ENCODE measurements at places on chromosomes 3 and 15. TPM values are rescaled to one million over a fixed set of nuclear protein-coding genes. Genes with fewer than 3 reads are reported as not detected.

The HEXA gene
- 151 TPM for total RNA-seq

The FILIP1L gene
- total RNA-seq = 0.24 TPM

The HIGD2B gene
- 1.4 TPM for total RNA-seq

The NDN gene
- total RNA-seq = not detected

The ATP13A4 gene
- 8.8 TPM for total RNA-seq

The TBC1D2B gene
- 26.1 TPM for total RNA-seq

The TNFSF10 gene
- 16.4 TPM for total RNA-seq

The CLDN16 gene
- total RNA-seq = not detected

The CCR9 gene
- 0.76 TPM for total RNA-seq

The DUOX1 gene
- total RNA-seq = 0.15 TPM

The FRMD5 gene
- total RNA-seq = not detected

The P3H2 gene
- not detected for total RNA-seq

The GUCA1C gene
- not detected for total RNA-seq

The TSC22D2 gene
- 48.5 TPM for total RNA-seq

The MKRN3 gene
- total RNA-seq = 0.66 TPM

The FBXW12 gene
- total RNA-seq = not detected

The ATP13A5 gene
- total RNA-seq = 0.12 TPM

The CCDC80 gene
- total RNA-seq = not detected

The CFAP20DC gene
- 0.83 TPM for total RNA-seq

The SNX4 gene
- 27.0 TPM for total RNA-seq

The SLC51B gene
- not detected for total RNA-seq

The SLC22A14 gene
- not detected for total RNA-seq

The C3orf52 gene
- 3.9 TPM for total RNA-seq

The UBAP1L gene
- 19.9 TPM for total RNA-seq

The CCDC9B gene
- total RNA-seq = 2.8 TPM

The CCR2 gene
- total RNA-seq = 0.34 TPM

The RTP4 gene
- total RNA-seq = 8.2 TPM

The KLHL40 gene
- not detected for total RNA-seq

The GOLGA6L9 gene
- total RNA-seq = 3.1 TPM

The AGBL1 gene
- not detected for total RNA-seq

The LRRC31 gene
- not detected for total RNA-seq

The TMEM207 gene
- total RNA-seq = not detected

The ZPLD1 gene
- total RNA-seq = not detected

The MED12L gene
- total RNA-seq = 0.58 TPM

The CEMIP gene
- total RNA-seq = 0.24 TPM

The C3orf22 gene
- not detected for total RNA-seq

The ILDR1 gene
- 1.6 TPM for total RNA-seq

The NANOGP8 gene
- not detected for total RNA-seq

The MINAR1 gene
- 0.27 TPM for total RNA-seq

The PDHB gene
- total RNA-seq = 59.0 TPM

The ZBED2 gene
- total RNA-seq = 6.0 TPM

The PLA2G4E gene
- total RNA-seq = not detected

The CCDC54 gene
- total RNA-seq = not detected

The RPSA gene
- 1,418 TPM for total RNA-seq

The SNTN gene
- total RNA-seq = not detected

The GNB4 gene
- total RNA-seq = 24.6 TPM

The SKOR1 gene
- 0.32 TPM for total RNA-seq

The MRAS gene
- total RNA-seq = 0.22 TPM
